ENCODE measurements at places on chromosomes 3 and 15.

GRCh38 chr15:55742498-55742926 is 440 bp downstream of the PRTG start:
- DNase-seq = no peak

GRCh38 chr15:66565741-66566144 is at the start of gene LCTL:
TSS of gene LCTL (minus strand) at chr15:66565998. CDS start at chr15:66565365, 633 bp downstream.
- no peak for DNase-seq

DNA sequence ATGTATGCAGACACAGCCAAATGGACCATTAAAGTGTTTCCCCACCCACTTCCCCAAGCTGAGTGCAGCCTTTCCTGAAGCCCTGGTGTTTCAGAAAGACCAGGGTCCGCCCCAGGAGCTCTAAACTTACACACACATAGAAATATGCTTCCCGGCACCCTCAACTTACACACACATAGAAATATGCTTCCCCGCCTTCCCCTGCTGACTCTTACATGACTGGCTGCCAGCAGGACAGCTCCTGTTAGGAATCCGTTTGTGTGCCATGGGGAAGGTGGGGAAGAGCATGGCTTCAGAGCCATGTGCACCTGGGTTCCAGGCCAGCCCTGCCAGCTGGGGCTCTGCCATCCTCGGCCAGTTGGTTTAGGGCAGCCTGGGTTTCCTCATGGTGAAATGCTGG is 3.6 kb downstream of the CLEC3B start:
- no peak for DNase-seq

GRCh38 chr3:45844616-45845015 is 2.7 kb upstream of the LZTFL1 start:
- DNase-seq = no peak

GRCh38 chr3:9230596-9230995 is 18.9 kb downstream of the SRGAP3 start:
- DNase-seq = no peak

All from activated CD4-positive, alpha-beta memory T cell treated with anti-CD3 and anti-CD28 coated beads, Interleukin-2, amount 10 ng/mL, durations not matched to agents 7 days and 5 days (primary cell).